ENCODE measurements at places on chromosomes 6 and 20.

DNA sequence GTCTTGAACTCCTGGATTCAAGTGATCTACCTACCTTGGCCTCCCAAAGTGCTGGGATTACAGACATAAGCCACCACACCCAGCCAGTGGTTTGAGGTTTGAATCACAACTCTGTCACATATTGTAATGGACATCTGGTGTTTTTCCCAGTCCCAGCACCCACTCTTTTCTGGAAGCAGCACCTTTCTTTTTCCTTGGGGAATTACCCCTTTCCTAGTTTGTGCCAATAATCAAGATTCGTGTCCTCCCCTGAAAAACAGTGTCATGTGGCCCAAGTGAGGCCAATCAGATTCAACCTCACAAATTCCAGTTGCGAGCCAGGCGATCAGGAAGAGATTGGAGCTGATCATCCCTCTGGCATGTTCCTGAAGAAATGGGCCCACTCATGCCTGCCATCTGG, 71.7 kb upstream of the SGK1 start:
- no peak for DNase-seq

GRCh38 chr20:44176833-44177534, 10.0 kb downstream of the JPH2 start:
- no peak for DNase-seq

GRCh38 chr20:51156041-51156982, 133.4 kb upstream of the KCNG1 start:
- DNase-seq = no peak

- no peak for DNase-seq
These were observed 162.4 kb downstream of the CD109 start for GRCh38 chr6:73858376-73858775.

GRCh38 chr20:31580706-31581105, 24.4 kb upstream of the ID1 start:
- no peak for DNase-seq

DNA sequence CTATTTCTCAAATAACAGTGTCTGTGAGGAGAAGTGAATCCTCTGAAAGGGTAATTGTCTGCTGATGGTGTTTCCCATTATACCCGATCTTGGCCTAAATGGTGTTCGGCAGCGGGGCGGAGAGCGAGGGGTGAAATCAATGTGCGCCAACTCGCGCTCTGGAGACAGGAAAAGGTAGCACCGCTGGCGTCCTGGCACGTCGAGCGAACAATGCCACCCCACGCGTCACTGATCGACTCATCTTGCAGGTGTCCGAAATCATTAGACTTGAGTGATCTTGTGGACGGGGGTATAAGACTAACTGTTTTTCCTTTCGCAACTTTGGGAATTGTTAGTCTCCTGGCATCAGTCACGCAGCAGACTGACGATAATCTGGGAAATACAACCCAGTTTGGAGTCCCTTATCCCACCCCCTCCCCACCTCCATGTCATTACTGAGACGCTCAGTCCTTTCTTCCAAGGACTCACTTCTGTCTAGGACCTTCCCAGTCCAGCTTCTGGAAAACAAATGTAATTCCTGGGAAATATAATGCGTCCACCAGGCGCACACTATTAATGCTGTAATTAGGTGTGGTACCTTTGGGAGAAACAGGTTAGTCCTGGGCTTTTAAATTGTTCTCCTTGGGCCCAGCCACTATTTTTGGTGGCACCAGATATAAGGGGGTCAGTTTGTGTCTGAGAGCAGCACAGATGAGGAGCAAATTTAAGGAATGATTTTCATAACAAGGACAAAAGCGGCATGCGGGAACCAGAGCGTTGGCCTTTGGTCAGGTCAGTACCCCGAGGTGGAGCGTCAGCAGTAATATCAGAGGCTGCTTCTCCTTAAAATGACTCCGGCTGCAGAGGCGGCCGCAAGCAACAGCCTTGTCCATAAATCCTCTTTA, 2.3 kb downstream of the LINC00237 start:
- DNase-seq = no peak

DNA sequence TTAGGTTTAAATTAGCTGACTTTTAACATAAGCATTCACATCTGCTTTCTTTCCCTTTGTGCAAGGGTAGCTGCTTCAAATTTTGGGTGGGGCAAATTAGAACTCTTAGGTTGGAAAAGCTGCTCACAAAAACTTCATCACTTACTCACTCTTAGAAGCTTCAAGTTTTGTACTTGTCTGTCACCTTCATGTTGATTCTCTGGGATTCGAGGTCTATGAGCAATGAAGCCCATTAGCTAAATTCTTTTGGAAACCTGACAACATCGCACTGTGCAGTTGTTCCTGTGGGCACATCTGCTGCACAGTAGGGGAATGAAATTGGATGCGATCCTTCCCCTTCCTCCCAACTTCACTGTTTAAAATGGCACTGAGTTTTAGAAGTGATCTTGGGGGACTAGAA, 156.1 kb downstream of the UBE3D start:
- DNase-seq = no peak

- DNase-seq = no peak
These were observed 5.6 kb downstream of the PIM1 start for GRCh38 chr6:37175332-37176267.

DNA sequence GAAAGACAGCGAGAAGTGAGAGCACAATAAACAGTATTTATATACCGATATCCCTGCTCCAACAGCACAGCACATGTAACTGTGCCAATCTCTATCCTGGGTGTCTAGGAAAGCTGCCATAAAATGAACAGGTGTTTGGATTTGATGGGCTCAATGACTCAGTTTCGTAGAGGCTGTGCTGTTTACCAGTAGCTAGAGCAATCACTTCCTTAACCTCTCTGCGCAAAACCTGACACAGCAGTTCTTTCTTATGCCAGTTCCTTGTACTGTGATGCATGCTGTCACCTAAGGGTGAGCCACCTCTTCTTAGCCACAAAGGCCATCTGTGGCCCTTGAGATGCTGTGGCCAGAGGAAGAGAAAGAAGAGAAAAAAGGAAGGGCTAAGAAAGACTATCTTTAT, 59.3 kb downstream of the SHPRH start:
- no peak for DNase-seq

DNA sequence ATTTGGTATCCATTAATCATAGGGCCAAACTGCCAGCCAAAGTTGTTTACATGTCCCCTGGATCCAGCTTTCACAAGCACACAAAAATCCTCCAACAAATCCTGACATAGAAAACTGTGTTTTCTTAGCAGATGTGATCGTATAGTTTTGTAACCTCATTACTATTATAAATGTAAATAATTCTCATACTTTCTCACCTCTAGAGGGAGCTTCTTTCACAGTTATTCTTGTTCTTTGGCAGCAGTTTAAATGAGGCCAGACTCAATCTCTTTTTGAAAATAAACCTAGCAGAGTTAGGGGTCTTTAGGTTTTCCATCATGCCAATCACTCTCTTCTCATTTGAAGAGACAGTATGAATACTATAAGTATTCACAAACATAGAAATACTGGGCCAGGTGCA, 17.0 kb upstream of the ZNF318 start:
- peak; percentile 46 for DNase-seq

GRCh38 chr6:16929809-16930208, 168.5 kb upstream of the ATXN1 start:
- DNase-seq = no peak

DNA sequence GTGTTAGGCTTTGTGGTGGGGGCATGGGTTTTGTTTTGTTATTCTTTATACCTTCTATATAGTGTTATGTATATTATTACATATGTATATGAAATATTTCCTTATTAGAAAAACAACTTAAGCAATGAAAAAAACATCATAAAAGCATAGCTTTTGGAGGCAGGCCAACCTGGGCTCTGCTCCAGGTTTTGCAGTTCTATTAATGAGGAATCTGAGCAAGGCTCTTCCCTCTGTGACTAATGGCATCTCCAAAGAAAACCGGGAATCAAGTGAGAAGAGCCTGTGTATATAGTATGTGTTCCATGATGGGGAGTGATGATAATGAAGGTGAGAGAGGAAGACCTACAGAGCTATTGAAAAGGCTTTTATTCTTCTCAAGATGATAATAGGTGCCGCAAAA, 291.1 kb downstream of the CLIC5 start:
- DNase-seq = no peak

GRCh38 chr20:53004267-53004813, 32.2 kb downstream of the TSHZ2 start:
- DNase-seq = no peak

DNA sequence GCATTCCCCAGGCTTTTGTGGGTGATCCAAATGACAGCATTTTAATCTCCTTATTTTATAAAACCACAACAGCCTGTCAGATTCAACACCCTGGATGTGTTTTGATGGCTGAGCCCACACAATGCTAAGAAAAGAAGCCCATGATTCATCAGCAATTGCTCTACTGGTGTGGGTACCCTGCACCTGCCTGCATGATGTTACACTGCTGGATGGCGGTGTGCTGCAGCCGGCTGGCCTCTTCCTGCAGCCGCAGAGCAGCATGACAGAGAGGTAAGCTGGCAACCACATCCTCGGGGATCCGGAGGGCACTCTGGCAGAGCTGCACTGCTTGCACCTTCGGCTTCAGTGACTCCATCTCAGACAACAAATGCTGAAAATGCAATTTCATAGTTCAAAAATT, 327.5 kb downstream of the SYNE1 start:
- DNase-seq = peak; percentile 63

GRCh38 chr6:14417377-14417776, 299.8 kb downstream of the CD83 start:
- no peak for DNase-seq

DNA sequence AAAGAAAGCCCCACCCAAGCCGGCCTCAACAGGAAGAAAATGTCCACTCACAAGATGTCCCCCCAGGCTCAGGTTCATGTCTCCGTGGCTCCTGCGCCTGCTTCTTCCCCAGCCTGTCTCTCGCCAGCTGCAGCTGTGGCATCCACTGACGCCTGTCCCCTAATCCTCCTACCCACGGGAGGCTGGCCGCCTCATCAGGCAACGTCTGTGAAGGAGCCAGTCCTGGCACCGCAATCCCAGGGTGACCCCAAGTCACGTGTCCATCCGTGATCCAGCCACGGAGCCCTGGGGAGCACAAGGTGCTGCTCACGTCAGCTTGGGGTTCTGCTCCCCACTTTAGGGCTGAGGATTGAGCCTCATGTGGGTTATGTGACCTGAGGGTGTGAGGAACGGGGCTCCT, 640.3 kb downstream of the CDH26 start:
- no peak for DNase-seq

- DNase-seq = no peak
These were observed 94.7 kb downstream of the CLIC5 start for GRCh38 chr6:45920819-45921511.

DNA sequence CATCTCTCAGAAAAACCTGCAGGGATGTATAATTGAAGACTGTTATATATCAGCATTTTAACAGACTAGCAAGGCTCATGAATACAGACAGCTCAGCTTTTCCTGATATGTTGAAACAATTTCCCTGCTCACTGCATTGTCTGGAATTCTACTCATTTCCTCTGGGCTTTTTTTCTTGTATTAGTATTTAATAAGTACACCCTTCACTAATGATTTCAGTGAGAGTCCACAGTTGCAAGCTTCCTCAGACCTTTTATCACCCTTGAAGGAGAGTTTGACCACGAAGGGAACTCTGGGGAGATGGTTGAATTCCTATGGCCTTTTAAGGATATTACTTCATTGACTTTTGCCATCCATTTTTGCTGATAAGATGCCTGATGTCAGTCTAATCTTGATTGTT, 248.7 kb downstream of the ADGB start:
- no peak for DNase-seq

- peak; percentile 87 for DNase-seq
These were observed at the start of gene MANEA for GRCh38 chr6:95577304-95578105. Gene MANEA (plus strand): TSS chr6:95577535. CDS start chr6:95586440, 8,905 bp downstream.

DNA sequence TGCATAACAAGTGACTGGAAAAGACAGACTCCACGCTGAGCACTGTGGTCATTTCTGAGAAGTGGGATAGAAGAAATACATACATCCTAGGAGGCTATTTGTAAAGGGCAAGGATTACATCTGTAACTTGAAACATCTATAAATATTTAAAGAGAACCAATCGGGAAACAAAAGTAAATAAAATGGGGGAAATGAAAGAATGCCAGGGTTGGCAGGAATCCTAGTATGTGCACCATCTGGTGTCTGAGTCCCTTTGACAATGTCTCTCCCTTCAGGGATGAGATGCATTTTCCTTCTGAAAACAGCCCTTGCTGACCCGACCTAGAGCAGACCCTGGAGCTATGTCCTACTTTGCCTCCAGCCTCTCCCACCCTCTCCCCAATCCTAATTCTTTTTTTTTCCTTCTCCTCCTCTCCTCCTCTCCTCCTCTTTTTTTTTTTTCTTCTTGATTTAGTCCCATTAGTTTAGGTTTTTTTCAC, 53.2 kb downstream of the VSTM2L start:
- DNase-seq = no peak

DNA sequence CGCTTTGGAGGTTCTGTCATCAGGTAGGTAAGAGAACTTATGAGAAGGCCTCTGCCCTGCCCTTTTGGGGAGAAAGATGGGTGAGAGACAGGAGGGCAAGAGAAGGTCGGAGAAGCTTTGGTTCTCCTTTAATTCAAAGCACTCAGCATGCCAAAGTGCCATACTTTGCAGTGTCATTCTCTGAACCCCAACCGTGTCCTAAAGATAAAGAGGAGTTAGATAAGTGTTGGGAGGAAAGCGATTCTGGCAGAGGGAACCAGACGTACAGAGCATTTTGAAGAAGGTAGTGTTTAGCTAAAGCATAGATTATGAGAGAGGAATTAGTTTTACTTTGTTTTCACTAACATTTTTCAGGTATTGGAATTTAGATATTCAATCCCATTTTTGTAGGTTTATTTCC, 40.3 kb downstream of the NKAIN2 start:
- DNase-seq = no peak

DNA sequence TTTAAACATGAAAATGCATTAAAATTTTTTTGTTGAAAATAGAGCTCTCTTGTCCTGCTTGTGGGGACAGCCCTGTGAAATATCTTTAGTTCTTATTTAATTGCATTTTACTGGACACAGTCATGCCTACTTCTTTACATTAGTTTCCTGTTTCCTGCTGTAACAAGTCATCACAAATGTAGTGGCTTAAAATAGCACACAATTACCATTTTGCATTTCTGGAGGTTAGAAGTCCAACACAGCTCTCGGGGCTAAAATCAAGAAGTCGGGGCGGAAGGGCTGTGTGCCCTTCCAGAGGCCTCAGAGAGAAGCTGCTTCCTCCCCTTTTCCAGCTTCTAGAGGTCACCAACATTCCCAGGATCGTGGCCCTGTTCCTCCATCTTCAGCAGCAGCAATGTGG, 29.4 kb downstream of the PNLDC1 start:
- no peak for DNase-seq

DNA sequence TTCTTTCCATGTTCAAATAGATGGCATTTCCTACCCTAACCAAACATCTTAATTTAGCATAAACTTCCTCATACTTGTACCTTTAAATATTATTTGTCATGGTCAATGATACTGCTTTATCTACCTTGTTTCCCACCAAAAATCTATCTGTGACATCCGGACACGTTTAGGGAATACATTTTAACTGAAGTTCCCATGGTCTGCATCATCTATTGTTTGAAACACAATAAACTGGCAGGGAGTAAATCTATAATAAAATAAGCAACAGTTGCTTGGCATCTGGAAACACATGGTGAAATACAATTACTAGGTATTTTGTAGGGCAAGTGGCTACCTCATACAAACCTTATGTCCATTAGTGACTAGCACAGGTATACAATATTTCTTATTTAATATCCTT, 289.1 kb downstream of the GJA1 start:
- no peak for DNase-seq
